Stimulated activated CD8-positive, alpha-beta memory T cell treated with anti-CD3 and anti-CD28 coated beads, Interleukin-7, amount 100 ng/mL, for 1 hour (primary cell): ENCODE measurements at places on chromosomes 12 and 14.

GRCh38 chr12:56922031-56922430, 12.2 kb downstream of the SDR9C7 start:
- no peak for DNase-seq

- no peak for DNase-seq
Measured at GRCh38 chr14:59297071-59297776, 108.8 kb downstream of the DAAM1 start.

GRCh38 chr14:23697680-23698079, 61.5 kb downstream of the DHRS2 start:
- DNase-seq: no peak

DNA sequence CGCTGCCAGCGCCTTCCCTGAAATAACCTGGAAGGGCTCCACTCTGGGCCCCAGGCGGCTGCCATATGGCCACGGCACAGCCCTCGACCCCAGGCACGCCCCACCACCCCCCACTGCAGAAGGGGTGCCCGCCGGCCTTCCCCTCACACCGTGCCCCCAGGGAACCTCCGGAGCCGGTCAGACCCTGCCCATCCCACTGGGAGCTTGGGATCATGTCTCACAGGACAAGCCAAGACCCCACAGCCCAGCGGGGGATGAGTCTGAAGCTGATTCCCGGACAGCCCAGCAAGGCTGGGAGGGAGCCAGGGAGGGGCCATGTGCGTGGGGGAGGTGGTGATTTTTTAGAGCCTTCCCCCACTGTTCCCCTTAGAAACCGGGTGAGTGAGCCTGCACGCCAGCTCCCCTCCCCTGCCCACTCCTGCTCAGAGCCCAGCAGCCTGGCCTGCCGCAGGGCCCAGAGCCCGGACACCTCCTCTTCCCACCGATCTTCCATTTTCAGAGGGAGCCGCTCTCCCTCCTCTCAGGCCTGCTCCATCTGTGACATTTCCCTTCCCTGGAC, 1.4 kb downstream of the RIMBP2 start:
- DNase-seq: no peak

GRCh38 chr14:76375947-76376404, at the start of gene ESRRB:
TSS of gene ESRRB (plus strand) at chr14:76376137. CDS start at chr14:76376402, 265 bp downstream.
- DNase-seq: no peak

GRCh38 chr12:124504273-124505000, 63.0 kb downstream of the NCOR2 start:
- DNase-seq: no peak

DNA sequence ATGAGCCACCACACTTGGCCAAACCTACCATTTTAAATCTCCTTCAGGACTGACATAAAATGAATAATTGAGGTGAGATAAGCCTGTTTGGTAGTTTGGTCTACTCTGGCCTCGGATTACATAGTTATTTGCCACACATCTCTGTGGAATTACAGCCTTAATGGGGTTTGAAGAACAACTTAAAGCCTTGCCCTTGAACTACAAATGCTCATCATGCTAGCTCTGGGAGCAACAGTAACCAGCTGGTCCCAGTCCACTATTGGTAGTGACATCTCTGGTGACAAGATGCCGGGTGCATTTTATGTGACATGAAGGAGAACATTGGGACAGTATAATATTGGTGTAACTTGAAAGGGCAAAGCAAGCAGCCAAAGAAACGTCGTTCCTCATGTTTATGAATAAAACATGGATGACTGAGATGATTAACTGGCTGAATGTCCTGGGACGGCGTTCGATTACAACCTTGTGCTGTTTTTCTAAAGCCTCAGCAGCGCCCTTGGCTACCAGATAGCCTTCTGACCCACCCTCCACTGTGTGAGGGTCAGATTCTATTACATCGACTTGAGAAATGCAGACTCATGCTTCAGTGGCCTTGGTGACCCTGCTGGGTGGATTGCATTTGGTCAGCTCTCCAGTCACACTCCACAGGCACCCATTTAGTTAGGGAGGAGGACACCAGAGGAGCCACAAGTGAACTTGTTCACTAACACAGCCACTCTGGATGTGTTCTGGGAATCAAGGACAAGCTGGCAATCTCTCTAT, 41.5 kb downstream of the BEST3 start:
- no peak for DNase-seq

DNA sequence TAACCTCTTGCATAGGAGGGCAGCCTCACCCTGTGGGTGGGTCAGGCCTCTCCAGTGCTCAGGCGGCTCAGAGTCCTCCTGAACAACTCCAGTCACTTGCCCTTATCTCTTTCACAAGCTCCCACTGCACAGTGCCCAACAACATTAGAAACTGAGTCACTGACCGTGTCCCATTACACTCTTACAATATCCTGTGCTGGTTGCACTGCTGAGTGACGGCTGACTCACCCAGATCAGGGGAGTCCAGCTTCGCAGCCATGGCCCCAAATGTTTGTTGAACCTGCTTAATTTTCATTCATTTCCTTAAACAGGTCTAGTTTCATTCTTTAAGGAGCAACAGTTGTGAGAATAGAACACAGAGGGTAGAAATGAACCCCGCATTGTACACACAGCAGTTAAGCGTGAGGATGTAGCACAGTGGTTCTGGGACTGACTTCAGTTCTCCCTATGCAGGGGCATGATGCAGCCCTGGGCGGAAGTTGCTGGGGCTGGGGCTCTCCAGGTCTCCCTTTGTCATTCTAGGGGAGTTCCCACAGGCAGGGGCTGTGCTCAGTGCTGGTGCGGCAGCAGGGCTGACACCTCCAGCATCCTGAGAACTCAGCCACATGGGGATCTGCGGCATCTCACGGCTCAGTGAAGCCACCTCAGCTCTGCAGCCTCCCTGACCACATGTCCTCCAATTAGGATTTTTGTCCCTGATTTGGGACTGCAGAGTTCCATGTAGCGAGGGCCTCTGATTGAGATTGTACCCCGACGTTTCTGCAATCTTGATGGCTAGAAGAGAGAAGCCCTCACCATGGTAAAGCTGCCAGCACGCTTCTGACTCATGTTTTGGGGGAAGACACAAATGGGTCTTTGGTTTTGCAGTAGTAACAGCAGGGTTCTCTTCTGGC, 16.1 kb downstream of the GPR68 start:
- no peak for DNase-seq

DNA sequence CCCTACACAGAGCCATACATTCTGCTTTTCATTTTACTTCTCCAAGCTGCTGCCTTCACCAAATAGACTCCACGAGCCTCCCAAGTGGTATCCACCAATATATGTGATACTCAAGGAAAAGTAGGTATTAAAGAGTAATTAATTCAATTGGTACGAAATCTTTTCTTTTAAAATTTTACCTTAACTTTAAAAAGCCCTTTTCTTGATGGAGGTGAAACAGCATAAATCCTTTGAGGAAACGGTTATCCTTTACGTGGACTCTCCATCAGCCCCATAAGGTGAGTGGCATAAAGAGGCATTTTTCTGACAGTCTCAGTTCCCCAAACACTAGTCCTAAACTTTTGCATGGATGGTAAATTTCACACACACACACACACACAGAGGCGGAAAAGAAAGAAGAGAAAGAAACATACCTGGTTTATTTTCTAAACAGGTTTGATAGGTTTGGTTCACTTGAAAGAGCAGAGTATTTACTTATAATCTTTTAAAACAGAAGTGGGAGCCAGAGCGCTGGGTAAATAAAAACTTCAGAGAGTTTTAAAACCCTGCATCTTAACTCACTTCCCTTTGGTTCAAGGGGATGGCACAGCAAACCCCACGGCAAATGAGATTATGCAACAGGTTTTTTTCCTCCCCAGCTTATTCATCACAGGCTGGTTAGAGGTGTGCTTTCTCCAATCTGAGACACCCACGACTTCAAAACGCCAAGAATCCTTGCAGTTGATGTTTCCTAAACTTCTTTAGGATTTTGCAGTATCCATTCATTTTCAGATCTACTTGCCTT, 1.9 kb downstream of the DUSP16 start:
- DNase-seq: peak; percentile 23

DNA sequence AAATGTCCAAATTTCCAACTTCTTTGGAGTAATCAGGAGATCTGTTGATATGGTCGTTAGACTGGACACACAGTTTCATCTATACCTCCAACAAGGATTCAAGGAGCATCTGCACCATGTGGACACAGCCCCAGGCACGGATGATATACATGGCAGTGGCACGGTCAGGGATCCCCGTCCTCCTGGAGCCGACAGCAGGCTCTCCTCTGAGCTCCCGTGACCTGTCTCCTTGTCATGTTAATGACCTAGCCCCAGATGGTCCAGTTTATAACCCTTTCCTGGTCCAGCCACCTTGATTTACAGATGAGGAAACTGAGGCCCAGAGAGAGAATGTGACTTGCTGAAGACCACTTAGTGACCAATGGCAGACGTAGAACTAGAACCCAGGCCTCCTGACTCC, 16.5 kb upstream of the SERPINA4 start:
- DNase-seq: no peak

DNA sequence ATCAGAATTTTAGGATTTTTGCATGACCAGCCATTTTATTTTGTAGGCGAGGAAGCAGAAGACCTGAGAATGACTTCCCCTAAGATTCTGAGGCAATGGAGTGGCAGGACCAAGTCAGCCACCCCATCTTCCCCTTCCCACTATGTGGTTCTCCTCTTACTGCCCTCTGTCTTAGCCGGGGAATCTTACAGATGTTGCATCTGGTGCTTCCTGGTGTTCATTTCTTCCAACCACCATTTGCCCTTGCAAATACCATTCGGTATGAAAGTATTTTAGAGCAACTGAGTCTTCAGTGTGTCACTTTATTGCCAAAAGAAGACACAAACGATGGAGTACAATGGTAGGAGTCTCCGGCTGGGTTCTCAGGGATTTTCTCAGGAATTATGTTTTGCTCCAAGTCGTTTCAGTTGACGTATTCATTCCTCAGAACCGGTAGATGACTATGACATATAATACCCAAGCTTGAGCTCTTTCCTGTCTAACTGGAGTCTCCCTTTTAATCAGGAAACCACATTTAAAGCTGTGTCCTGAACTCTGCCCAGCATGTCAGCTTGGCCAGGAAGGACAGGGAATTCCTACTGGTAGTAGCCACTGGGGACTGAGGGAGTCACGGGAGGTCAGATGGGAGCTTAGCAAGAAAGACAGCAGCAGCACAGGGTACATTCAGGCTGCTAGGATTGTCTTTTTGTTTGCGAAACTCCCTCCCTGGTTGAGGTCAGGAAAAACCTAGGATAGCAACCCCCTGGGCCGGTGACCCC, 87.0 kb downstream of the SAMD4A start:
- no peak for DNase-seq

DNA sequence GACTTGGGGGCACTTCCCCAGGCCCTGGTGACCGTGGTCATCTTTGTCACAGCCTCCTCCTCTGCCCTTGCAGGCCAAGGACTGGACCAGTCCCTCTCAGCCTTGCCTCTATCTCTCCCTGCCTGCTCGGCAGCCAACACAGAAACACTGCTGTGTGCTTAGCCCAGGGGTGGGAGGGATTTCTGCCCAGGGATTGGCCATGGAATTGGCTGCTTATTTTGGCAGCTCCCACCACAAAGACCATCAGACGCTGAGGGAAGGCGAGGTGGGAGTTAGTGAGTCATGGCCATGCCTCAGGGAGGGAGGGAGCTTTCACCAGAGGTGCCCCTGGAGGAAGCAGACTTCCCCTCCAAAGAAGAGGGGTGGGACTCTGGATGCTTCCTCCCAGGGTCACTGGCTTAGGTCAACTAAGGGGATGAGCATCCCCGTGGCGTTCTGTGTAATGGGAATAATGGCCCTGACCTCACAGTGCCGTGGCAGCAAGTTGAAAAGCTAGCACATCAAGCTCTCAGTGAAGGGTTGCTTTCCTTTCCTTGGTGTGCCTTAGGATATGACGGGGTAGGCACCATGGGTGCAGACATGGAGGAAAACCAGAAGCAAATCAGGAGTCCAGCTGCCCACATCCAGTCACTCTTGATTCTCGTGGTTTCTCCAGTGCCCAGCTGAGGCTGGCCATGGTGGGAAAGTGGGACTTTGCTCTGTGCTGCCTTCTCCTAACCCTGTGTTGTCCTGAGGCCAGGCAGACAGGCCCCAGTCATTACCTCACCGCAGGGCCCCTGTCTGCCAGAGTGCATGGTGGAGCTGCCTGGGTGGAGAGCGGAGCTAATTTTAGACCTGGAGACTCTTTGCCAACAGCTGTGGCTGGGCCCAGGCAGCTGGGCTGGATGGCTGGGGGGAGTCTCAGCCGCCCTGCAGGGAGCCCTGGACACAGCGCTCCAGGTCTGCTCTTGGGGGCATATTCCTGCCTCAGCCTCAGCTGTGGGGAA, 21.4 kb downstream of the B4GALNT3 start:
- no peak for DNase-seq

DNA sequence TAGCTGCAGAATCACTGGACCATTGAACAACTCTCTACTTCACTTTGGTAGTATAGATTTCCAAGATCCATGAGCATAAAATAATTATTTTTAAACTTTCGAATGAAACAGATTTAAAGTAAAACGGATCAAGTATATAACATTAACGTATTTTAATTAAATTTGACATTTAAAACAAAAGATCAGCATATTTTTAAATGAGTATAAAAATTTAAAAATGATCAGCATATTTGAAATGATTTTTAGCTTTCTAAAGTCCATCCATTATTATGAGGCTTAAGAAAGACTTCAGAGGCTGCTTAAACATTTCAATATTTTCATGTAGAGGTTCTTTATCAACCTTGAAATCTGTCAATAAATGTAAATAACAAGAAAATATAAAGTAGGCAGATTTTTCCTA, 5.2 kb upstream of the USP15 start:
- DNase-seq: no peak

DNA sequence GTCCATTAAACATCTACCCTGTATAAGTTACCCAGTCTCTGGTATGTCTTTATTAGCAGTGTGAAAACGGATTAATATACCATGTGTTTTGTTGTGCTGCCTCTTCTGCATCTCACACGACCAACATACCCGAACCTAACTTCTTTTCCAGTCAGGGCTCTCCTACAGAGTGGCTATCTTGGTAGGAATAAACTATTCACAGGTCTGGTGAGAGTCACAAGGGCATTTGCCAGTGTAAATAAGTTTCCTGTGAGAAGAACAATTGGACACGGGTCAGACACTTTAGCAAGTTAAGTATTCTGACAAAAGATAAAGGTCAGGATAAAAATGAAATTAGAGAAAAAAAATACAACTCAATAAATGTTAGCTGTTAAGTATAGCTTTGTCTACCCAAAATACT, 60.9 kb downstream of the MYF5 start:
- DNase-seq: no peak

GRCh38 chr12:25502118-25502517, 51.0 kb downstream of the LMNTD1 start:
- DNase-seq: no peak

DNA sequence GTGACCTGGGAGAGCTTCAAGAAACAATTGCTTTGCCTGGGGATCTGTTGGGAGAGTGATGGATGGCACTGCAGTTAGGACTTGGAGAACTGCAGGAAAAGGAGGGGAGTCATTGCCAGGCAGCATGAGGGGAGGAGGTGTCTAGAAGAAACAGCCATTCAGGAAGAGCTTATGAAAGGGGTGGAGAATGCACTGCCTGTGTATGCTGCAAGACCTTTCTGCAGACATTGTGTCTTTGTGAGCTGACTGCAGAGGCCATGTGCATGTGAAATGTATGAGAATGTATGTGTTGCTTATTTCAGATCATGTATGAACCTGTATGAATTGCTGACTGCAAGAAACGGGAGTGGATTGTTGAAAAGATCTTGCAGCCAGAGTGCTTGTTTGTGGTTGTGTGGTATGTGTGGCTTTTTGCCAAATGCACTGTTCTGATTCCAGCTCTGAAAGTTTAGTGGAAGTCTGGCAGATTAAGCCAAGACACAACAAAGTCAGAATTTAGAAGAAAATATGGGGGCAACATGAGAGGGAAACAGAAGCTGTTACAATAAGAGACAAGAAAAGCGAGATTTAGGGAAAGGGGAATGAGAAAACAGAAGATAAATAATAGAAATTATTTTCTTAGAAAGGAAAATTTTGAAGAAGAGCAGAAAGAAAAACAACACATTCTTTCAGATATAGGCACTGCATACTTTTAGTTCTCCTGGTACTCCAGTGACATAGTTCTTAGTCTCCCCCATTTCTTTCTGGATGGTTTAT, 9.8 kb upstream of the RIMKLB start:
- DNase-seq: no peak
